ENCODE measurements at places on chromosomes 12 and 14. TPM values are rescaled to one million over a fixed set of nuclear protein-coding genes. Genes with fewer than 3 reads are reported as not detected.

PARPBP gene
- 4.9 TPM for total RNA-seq

PSMB11 gene
- total RNA-seq: not detected

CISTR gene
- not detected for total RNA-seq

PLXNC1 gene
- 7.7 TPM for total RNA-seq

All from smooth muscle cell of bladder (primary cell).